Stimulated activated CD4-positive, alpha-beta T cell treated with anti-CD3 and anti-CD28 coated beads, TNF-alpha, amount 100 ng/mL, for 4 hours (primary cell): ENCODE measurements at places on chromosomes 11 and 22.

DNA sequence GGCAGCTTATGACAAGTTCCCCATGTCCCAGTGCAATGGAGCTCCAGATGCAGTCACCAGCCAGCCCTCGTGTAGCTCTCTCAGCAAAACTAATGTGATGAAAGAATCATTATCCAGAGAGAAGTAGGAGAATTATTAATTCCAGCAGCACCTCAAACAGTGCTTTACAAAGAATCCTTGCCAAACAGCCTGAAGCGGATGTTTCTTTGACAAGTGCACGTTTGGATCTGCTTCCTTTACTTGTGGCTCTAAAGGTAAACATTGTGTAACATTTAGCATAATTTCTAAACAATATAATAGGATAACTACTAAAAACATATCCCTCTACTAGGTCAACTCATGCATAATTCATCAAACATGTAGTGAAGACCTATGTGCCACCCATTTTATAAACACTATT lies 197.0 kb downstream of the FAM181B start:
- no peak for DNase-seq

GRCh38 chr11:94309757-94310156 lies 5.4 kb downstream of the IZUMO1R start:
- no peak for DNase-seq

- no peak for DNase-seq
Measured at GRCh38 chr11:61295596-61295926, 445 bp upstream of the VWCE start.

- DNase-seq: no peak
Measured at GRCh38 chr11:108643974-108644373, 20.9 kb upstream of the DDX10 start.

DNA sequence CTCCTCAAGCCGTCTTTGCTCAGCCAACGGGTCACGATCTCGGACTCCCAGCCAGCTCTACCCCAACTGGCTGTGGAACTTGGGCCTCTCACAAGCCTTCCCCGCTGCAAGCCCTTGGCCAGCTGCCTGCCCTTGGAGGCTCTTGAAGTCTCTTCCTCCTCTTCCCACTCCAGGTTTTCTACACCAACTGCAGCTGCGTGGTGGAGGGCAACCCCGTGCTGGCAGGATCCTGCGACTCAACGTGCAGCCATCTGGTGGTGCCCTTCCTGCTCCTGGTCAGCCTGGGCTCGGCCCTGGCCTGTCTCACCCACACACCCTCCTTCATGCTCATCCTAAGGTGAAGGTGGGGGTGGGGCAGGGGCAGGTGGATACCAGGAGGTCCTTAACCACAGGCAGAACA lies 40.5 kb upstream of the TPBGL start:
- no peak for DNase-seq
